CD4-positive, alpha-beta T cell treated with Interleukin-4 for 1 hour (primary cell): ENCODE measurements at places on chromosomes 16 and 17.
A peak's percentile ranks its signal among the peaks of the same experiment; 100 is the strongest.

- DNase-seq, result peak; percentile 67
These were observed 6.8 kb upstream of the KRTAP17-1 start for GRCh38 chr17:41322094-41322902.

DNA sequence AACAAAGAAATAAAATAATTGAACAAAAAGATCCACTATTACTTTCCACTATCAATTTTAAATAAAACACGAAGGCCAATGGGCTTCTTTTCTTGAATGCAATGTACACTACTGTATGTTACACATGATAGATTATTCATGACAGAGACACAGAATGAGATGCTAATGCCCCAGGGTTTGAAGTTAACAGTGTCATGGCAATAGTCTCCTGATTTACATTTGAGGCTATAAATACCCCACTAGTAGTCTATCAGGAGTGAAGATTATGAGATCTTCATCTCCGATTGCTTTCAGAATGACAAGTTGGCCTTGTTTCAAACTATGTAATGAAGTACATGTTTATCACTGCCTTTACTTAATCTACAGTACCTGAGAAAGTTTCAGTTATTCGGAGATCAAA lies 84.4 kb downstream of the RPGRIP1L start:
- no peak for DNase-seq

DNA sequence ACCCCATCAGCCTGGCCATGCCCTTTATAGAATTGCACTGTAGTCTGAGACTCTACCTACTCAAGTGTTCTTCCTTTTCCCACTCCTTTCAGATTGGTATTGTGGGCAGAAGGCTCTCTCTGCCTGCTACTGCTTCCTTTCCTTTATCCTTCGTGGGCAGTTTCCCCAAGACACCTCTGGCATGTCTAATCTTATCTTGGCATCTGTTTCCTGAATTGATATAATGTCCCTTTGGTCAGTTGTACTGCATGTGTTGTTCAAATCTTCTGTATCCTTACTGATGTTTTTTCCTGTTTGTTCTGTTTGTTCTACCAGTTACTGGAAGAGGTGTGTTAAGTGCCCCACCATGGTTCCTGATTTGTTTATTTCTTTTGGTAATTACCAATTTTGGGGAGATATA lies 29.5 kb upstream of the MSI2 start:
- DNase-seq, result no peak

GRCh38 chr16:1613728-1614455 lies 1.7 kb downstream of the CRAMP1 start:
- DNase-seq, result peak; percentile 23

DNA sequence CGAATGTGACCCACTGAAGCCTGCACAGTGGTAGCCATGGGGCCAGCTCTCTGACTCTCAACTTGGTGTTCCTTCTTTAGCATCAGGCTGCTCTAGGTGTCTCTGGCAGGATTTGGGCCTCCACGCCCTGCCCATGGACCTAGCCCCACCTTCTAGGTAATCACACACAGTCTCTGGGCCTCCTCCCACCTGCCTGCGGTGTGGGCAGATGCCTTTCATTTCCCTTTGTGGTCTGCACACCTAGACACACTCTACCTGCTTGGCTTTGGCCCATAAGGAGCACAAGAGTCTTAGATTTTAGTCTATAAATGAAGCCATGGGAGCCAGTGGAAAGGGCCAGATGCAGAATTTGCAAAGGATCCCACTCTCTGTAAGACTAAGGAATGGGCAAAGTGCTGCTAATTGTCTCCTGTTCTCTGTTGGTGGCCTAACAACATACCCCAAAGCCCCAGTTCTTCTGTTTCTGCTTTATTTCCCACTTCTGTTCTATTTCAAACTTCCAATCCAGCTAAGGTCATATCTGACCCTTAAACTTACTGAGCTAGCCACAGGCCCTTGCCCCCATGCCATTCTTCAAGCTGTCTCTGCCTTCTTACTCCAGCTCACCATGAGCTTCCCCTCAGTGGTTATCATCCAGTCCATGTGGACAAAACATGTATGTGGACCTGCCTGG lies 7.2 kb upstream of the MFSD6L start:
- peak; percentile 40 for DNase-seq

DNA sequence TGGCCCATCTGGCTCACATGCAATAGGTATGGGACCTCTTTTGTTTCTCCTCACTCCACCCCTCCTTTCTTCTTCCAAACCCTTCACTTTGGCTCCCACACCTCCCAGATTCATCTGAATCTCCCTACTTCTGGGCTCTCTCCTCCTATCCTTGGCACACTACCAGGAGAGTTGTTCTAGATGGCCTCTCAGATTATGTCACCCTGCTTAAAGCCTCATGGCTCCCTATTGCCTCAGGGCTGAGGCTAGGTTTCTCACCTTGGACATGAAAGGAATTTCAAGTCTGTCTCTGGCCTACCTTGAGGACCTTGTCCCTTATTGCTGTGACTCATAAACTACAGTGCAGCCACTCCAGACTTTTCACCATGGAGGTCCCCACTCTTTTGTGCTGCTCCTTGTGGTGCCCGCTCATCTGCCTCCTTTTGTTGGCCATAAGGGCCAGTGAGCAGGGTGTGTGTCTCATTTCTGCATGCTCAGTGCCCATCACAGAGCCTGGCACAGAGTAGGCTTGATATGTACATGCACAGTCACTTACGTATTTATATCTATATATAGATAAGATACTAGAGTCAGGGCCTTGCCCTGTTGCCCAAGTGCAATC lies 1.0 kb upstream of the MFAP4 start:
- DNase-seq, result no peak

GRCh38 chr17:76868176-76868668 lies at the start of gene MGAT5B:
MGAT5B (plus strand) TSS chr17:76868404; CDS start chr17:76869030, 626 bp downstream.
- DNase-seq, result peak; percentile 71

DNA sequence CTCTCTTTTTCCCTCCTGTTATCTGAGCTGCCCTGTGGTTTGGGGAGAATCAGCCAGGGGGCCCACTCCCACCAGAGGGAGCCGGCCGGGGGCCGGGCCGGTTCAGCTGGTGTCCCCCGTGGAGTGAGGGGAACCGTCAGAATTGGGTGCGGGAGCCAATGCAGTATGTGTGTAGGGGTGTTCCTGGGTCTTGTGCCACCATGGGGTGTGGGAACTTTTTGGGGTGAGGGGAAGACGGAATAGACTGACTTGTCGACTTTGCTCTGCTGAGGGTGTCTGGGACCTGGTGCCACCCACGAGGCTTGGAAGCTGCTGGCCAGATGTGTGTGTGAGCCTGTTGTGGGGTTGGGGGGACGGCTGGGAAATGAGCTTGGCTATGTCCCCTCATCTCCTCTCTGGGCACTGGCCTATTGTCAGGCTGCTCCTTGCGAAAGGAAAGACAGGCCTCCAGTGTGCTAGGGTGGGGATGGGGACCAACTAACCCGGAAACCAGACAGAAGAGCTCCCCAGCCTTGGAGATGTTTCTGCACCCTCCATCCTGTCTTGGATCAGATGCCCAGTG lies 9.9 kb downstream of the RARA start:
- no peak for DNase-seq
